T-cell (primary cell): ENCODE measurements at places on chromosomes 13 and 19. TPM values are rescaled to one million over a fixed set of nuclear protein-coding genes. Genes with fewer than 3 reads are reported as not detected.

The TICAM1 gene
- 14.7 TPM for total RNA-seq

The CCL25 gene
- total RNA-seq = not detected

The GNA15 gene
- 1.8 TPM for total RNA-seq

The SHISA7 gene
- not detected for total RNA-seq

The SPRED3 gene
- 0.93 TPM for total RNA-seq

The ZNF681 gene
- 6.6 TPM for total RNA-seq

The C19orf85 gene
- not detected for total RNA-seq

The KANK3 gene
- total RNA-seq = 4.4 TPM

The ZNF320 gene
- total RNA-seq = 14.6 TPM

The LRRC25 gene
- 0.30 TPM for total RNA-seq

The SIGLECL1 gene
- not detected for total RNA-seq

The CPB2 gene
- total RNA-seq = not detected

The RFPL4A gene
- not detected for total RNA-seq

The GRIK5 gene
- 1.3 TPM for total RNA-seq

The CEACAM16 gene
- not detected for total RNA-seq
